ENCODE measurements at places on chromosomes 3 and 15. TPM values are rescaled to one million over a fixed set of nuclear protein-coding genes. Genes with fewer than 3 reads are reported as not detected.

CPN2 gene
- total RNA-seq, result not detected

NUSAP1 gene
- 163 TPM for total RNA-seq

RASA2 gene
- total RNA-seq, result 41.5 TPM

TOPAZ1 gene
- total RNA-seq, result not detected

BSN gene
- 0.09 TPM for total RNA-seq

CCR2 gene
- total RNA-seq, result 0.83 TPM

PLCH1 gene
- 0.20 TPM for total RNA-seq

BFSP2 gene
- 0.51 TPM for total RNA-seq

DNA sequence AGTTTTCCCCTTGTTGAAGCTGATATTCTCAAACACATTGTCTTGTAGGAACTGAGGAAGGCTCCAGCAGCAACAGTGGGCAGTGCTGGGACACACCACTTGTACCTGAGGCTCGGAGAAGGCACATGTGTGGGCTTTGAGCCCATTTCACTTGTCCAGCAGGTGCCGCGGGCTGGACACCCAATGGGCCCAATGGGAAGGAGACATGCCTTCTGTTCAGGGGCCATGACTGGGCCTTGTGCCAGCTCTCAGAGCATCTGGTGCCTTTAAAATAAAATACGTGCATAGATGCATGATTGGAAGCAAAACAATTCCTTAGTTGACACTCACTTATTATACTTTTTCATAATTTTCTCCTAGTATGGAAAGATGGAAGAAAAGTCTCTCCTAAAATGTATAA lies 334.2 kb downstream of the KLF13 start:
- DNase-seq, result no peak

DNA sequence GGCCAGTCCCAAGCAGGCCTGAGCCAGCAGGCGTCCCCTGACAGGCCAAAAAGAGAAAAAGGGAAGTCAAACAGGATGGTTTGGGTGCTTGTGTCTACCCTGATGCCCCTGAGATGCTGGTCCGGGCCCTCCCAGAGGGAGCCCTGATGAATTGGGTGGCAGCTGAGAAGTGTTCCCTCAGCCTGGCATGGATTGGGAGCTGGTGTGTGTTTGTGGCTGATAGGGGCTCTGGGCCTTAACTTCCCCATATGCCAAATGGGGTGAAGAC lies 1.4 kb downstream of the FBLN2 start:
- no peak for DNase-seq

DNA sequence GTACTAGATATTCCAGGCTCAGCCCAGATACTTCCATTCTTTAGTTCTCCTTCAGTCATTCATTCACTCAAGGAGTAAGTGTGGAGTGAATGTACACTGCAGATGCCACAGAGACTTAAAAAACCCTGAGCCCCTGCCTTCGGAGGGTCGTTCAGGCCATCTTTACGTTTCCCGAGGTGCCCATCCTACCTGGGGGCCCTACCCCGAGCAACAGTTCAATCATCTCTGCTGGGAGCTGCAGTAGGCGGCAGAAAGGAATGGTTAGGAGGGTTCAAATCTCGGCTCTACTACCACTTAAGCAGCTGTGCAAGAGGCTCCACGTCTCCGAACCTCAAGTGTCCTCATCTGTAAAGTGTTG lies 613 bp downstream of the SEC13 start:
- DNase-seq, result no peak

DNA sequence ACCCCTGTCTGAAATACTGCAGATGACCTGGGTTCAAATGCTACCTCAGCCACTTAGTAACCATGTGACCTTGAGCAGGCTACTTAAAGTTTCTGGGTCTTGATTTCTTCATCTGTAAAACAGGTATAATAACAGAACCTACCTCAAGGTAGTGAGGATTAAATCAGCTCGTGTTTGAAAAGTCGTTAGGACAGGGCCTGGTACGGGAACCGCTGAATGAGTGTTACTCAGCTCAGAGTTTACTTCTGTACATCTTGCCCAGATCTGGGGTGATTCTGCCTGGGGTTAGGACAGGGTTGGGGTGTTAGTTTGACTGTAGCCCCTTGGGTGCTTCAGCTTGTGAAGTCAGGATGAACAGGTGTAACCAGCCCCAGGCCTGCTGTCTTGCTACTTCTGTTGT lies 1.8 kb downstream of the SEMA4B start:
- no peak for DNase-seq

DNA sequence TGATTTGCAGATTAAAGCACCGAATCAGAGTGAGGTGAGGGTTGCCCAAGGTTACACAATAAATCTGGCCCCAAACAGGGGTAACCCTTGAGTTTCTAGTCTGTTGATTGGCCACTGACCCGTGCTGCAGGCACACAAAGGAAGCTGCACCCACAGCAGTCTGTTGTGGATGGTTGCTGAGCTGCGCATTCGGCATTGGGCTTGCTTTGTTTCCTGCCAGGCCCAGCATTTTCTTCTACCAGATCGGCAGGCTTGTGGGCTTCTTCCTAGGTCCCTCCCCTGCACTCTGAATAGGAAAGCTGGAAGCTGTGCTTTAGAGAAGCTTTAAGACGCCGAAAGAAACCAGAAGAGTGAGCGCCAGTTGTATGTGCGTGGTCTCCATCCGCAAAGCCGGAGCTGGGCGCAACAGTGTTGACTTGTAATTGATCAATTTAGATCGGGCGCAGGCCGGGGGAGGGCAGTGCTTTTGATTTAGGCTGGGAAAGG lies 12.1 kb downstream of the B3GNT5 start:
- DNase-seq, result peak; percentile 31

DNA sequence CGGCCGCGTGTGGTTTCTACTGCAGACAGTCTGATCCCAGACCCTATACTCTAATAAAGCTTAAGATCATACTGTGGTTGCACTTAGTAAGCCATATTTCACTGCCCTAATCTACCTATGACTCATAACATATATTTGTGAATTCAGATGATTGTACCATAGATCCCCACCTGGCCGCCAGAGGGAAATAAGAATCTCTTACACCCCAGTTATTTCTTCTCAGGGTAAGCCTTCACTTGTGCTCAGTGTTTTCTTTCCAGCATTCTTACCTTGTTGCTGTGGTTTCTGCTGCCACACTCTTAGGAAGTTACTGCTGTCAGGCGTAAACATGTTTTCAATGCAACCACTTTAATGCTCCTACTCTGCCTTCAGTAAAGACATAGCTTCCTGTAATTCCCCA lies 105.9 kb downstream of the B3GALNT1 start:
- DNase-seq, result peak; percentile 48

GRCh38 chr3:29977360-29977759 lies 629.0 kb upstream of the TGFBR2 start:
- no peak for DNase-seq

DNA sequence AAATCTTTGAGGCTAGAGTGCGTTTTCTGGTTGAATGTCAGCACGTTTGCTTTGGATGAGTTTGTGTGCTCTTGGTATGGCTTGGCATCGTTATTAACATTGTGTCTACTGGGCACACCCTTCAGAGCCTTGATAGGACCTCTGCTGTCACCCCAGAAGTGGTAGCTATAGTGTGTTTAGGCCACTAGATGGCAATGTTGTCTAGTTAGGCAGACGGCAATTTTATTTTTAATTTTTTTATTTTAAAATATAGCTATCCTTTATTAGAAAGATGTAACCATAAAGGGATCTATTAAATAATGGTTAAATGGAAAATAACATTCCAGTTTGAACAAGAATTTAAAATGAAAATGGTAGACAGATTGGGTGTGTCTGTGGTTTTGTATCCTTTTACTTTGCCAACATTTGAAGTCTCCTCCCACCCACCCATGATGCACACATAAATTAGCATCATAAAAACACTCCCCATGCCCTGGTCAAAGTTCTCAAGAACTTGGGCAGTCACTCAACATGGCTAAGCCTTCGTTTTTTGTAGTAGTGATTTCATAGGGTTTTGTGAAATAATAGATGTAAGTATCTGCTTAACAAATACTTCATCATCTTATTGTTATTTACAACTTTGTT lies 200.7 kb downstream of the KCNH8 start:
- peak; percentile 6 for DNase-seq

DNA sequence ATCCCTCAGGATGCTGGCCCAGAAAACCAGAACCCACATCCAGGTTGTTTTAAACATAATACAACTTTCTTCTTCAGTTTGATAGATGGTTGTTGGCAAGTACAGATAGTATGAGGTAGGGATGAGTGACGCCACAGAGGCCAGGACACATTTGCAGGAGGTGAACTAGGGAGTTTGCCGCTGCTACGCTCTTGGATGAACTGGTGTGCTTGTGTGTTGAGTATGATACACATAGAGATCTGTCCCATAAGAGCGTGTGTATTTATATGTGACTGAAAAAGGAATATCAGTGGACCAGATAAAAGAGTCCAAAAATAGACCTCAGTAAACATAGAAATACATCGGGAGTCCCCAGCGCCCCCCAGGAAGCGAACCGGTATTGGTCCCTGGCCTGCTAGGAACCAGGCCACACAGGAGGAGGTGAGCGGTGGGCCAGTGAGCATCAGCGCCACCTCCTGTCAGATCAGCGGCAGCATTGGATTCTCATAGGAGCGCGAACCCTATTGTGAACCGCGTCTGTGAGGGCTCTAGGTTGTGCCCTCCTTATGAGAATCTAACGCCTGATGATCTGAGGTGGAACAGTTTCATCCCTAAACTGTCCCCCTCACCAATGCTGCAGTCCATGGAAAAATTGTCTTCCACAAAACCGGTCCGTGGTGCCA lies 98.1 kb downstream of the LRRK1 start:
- DNase-seq, result peak; percentile 12

DNA sequence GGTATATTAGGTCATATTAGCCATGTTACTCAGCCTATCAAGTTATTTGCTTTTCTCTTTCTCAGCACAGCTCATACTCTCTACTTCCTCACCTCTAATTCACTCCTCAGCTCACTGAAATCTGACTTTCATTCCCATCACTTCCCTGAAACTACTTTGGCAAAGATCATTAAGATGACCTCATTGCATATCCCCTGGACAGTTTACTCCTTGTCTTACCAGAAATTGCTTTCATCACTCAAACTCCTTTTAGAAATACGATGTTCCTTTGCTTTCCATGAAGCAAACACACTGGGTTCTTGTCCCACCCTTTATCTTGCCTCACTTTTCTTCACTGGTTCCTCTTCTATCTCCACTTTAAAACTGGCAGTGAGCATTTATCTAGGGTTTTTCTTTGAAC lies 354.4 kb downstream of the TUSC7 start:
- DNase-seq, result no peak

DNA sequence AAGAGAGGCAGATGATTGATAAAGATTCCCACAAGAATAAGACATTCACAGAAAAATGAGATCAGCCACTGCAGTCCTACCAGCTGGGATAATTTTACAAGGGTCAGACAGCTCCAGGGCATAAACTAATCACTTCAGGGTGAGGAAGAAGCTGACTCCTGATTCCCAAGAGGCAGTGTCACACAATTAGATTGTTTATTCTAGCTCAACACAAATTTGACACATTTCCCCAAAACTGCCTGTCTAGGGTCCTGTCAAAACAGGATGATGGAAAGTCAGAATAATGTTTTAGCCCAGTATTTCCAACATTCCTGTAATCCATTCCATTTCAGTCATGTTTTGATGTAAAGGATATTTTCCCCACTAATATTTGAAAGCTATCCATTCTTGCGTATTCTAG lies 110.8 kb downstream of the TNIK start:
- DNase-seq, result no peak

DNA sequence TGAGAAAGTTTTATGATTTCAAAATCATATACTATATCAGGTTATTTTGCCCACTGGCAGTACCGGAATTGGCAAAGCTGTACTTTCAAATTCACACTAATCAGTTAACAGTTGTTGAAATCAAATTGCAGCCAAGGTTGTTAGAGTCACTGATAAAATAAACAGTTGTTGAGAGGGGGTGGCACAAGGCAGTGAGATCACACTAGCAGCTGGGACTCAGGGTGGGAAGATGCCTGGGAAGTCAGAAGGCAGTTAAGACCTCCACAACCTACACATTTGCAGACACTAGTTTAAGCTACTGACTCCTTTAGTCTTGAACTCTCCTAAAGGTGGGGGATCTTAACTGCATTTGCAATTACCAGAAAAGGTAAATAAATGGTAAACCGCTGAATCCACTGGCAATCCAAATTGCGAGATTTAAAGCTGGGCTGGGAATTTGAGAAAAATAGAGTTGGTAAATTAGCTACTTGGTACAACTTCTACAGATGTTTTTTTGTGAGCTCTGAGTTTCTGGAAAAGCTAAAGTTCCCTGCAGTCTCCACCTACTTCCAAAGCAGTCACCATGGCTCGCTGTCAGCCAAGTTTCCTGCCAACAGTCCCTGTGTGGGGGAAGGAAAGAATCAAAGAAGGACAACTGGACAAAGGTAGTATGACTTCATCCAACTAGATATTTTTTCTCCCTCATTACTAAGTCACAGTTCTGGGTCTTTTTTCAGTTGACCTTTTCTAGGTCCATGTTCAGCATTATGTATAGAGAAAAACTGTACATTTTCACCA lies 105.7 kb downstream of the ZNF385D start:
- no peak for DNase-seq

DNA sequence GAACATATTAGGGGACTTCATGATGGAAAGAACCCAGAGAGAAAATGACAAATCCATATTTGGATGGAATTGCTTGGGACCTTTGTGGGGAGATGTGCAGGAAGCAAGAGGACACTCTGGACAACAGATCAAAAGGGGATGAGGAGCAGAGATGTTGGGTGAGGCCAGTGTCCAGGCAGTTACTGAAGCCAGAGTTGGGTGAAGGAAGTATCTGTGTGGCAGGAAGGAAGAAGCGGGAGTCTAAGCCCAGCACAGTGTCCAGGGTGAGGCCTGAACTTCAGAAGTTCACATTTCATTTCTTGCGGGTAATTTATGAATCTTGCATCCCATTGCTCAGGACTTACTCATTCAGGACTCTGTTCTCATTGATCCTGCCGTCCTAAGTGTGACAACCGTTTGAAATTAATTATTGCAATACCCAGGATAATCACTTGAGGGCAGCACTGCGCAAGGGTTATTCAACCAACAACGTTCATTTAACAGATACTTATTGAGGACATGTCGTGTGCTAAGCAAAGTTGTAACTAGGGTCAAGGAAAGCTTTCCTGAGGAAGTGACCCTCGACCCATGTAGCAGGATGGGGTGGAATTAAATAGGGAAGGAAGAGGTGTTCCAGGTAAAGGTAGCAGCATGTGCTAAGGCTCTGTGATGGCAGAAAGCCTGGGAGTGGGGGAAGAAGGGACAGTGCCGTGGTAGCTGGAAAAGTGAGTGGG lies 61.3 kb upstream of the CMTM8 start:
- DNase-seq, result peak; percentile 73

DNA sequence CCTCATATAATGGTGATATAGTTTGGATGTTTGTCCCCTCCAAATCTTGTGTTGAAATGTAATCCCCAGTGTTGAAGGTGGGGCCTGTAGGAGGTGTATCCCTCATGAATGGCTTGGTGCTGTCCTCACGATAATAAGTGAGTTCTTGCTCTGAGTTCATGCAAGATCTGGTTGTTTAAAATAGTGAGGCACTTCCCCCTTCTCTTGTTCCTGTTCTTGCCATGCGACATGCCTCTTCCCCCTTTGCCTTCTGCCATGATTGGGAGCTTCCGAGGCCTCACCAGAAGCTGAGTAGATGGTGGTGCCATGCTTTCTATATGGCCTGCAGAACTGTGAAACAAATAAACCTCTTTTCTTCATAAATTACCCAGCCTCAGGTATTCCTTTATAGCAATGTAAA lies 39.2 kb downstream of the REC114 start:
- DNase-seq, result no peak

GRCh38 chr3:3281024-3281423 lies 101.5 kb upstream of the CRBN start:
- DNase-seq, result no peak

GRCh38 chr3:115239717-115240116 lies 92.6 kb upstream of the ZBTB20 start:
- DNase-seq, result no peak

GRCh38 chr3:140143367-140144069 lies 208.5 kb downstream of the CLSTN2 start:
- DNase-seq, result no peak

GRCh38 chr15:63752075-63752684 lies 81.6 kb downstream of the HERC1 start:
- peak; percentile 60 for DNase-seq
